LNCaP clone FGC (cell line): ENCODE measurements at places on chromosomes 6 and 20.

DNA sequence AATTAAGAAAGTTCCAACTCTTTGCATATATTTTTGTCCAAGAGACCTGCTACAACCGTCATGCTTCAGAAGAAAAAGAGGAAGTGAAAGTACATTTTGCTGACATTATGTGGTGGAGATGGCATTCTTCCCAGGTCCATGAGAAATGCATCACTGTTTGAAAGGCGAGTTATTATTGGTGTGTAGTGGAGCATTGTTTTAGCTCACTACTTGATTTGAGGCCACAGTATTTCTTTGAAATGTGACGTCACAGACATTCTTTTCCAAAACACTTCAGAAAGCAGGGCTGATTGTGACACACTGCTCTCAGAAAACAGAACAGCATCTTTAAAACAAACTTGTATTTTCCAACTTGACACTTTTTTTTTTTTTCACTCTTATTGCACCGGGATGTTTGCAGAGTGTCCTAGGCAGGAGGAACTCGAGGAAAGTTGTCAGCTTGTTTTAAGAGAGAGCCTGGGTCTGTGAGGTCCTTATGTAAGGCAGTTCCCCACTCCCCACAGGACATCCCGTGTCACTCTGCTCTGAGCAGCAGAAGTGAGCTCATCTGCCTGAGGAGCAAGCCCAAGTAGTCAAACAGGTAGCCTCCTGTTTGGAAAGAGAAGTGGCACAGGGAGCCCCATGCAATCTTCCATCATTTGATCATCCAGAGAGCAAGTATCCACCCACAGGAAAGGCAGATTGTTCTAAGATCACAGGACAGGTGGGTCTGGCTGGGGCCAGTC, 1.1 kb downstream of the SPTLC3 start:
- peak; percentile 65 for DNase-seq

GRCh38 chr6:37624606-37625574, 72.8 kb downstream of the MDGA1 start:
- DNase-seq = no peak

- DNase-seq = no peak
Observed at GRCh38 chr6:24504649-24505586, 10.1 kb downstream of the ALDH5A1 start.

DNA sequence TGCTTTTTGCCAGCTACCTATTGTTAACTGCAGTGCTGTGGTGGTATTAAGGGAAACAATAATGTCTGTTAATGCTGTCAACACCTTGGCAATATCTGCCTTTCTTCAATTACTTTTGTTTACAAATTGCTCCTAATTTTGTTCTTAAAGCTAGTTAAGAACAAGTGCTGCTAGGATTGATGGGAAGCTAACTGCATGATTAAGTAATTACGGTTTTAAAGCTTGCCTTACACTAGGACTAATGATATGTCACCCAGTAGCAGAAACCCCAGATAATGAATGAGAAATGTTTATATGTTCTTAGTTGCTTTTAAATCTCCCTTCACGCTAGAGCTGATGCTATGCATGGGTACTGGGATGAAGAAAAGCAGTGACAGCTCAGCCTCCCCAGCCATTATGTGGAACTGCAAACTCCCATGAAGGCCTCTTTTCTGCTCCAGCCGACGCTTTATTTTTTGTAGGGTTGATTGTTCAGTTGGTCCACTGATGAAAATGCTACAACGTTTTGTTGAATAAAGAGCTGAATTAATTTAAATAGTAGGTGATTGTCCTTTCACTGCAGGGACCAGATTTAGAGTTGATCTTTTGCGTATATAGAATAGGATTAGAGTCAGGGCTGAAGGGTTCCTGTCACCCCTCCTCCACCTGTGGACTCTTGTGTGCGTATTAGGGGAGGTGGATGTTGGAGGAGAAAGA, 610.5 kb downstream of the TFAP2B start:
- DNase-seq = no peak

GRCh38 chr20:23629017-23629541, 8.7 kb downstream of the CST3 start:
- no peak for DNase-seq

- no peak for DNase-seq
Observed at GRCh38 chr6:13048113-13048512, 280.2 kb downstream of the TBC1D7 start.

- no peak for DNase-seq
Observed at GRCh38 chr6:42021847-42022754, 28.2 kb upstream of the TAF8 start.
